Stomach (tissue), 19 donors: ENCODE measurements at places on chromosomes 16 and 17.

DNA sequence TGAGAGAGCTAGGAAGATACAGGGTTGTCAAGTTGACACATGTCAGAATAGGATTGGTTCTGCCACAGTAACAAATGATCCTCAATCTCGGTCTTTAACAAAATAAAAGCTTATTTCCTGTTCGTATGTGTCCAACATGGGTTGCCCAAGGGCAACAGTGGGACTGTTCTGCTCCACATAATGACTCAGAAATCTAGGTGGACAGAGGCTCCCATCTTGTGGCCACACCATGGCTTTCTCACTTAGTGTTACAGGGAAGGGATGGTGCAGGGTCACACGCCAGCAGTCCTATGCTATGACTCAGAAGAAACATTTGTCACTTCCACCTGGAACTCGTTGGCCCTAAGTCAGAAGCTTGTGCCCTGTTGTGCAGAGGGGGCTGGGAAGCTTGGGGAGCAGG is 364.9 kb downstream of the SNX29 start:
- no peak for DNase-seq

DNA sequence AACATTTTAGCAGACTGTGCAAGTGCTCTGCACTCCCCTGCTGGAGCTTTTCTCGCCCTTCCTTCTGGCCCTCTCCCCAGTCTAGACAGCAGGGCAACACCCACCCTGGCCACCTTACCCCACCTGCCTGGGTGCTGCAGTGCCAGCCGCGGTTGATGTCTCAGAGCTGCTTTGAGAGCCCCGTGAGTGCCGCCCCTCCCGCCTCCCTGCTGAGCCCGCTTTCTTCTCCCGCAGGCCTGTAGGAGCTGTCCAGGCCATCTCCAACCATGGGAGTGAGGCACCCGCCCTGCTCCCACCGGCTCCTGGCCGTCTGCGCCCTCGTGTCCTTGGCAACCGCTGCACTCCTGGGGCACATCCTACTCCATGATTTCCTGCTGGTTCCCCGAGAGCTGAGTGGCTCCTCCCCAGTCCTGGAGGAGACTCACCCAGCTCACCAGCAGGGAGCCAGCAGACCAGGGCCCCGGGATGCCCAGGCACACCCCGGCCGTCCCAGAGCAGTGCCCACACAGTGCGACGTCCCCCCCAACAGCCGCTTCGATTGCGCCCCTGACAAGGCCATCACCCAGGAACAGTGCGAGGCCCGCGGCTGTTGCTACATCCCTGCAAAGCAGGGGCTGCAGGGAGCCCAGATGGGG is 3.1 kb downstream of the GAA start:
- DNase-seq, result no peak

DNA sequence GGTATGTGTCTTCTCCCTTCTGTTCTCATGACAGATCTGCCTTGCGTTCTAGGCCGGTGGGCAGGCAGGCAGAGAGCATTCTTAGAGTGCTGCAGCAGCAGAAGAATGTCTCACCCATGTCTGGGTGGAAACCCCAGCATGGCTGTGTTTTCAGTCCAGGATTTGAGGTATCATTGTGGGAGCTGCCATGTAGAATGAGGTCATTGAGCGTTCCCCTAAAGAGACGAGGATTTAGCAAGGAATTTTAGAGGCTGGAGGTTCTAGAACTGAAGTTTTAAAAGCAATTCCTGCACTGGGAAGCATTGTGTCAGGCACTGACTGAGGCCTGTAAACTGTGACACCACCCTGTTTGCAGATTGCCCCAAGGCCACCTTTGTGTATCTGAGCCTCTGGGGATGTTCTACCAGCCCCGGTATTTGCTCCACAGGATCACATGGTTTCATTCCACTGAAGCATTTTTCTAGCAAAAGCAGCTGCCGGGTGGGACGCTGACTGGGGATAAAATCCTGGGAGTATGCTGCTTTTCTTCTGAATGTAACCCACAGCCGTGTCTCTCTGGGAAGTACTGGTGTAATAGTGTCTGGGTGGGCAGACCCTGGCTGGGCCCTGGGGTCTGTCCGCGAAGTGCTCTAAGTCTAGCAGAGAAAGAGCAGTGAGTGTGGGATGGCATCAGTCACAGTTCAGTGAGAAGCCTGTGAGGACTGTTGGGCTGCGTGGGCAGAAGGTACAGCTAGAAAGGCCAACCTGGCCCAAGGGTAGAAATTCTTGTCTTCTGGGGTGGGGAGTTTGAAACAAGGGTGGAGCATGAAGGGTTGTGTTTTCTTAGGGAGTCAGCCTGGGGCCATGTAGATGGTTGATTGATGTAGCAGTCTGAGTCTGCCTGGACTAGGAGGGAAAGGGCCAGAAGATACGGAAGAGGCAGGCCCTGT is 30.2 kb downstream of the PLCD3 start:
- no peak for DNase-seq

DNA sequence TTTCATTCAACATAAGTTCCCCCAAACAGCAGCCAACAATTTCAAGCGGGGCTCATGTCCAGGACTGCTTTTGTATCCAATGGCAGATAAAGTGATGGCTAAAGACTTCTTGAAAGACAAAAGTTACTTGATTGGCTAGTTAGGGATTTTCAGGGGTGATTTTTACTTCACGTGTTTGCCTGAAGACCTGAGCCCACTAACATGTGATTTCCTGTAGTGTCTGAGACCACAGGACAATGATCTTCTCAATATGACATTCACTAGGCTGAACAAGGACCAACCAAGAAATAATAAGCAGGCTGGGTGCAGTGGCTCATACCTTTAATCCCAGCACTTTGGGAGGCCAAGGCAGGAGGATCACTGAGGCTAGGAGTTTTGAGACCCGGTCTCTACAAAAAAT is 10.4 kb downstream of the TVP23A start:
- no peak for DNase-seq

GRCh38 chr16:70736465-70737376 is 50.9 kb upstream of the MTSS2 start:
- peak; percentile 46 for DNase-seq

GRCh38 chr16:931626-932500 is 38.9 kb downstream of the LMF1 start:
- DNase-seq, result no peak

GRCh38 chr16:9360075-9360474 is 268.6 kb downstream of the HAPSTR1 start:
- DNase-seq, result no peak
